Smooth muscle cell of bladder (primary cell): ENCODE measurements at places on chromosomes 6 and 20. TPM values are rescaled to one million over a fixed set of nuclear protein-coding genes. Genes with fewer than 3 reads are reported as not detected.

MYT1 gene
- total RNA-seq = not detected in 2 replicates

SYCP2L gene
- total RNA-seq = 0.09 and 0.14 TPM in 2 replicates

ZNF343 gene
- total RNA-seq = 13.5 and 14.3 TPM in 2 replicates

EYS gene
- total RNA-seq = 0.14 and 0.28 TPM in 2 replicates

PDSS2 gene
- total RNA-seq = 8.2 and 9.1 TPM in 2 replicates

SOBP gene
- 4.2 and 5.3 TPM in 2 replicates for total RNA-seq

SIRPD gene
- not detected in 2 replicates for total RNA-seq

CRISP2 gene
- not detected in 2 replicates for total RNA-seq

COL12A1 gene
- 686 and 786 TPM in 2 replicates for total RNA-seq

IPCEF1 gene
- 0.09 and 0.43 TPM in 2 replicates for total RNA-seq

NOL7 gene
- 43.6 and 48.2 TPM in 2 replicates for total RNA-seq

PPARD gene
- 8.7 and 9.1 TPM in 2 replicates for total RNA-seq

EDN1 gene
- total RNA-seq = 0.43 and 2.0 TPM in 2 replicates

SIGLEC1 gene
- under 0.01 TPM in 1 of 2 replicates, not detected in the other for total RNA-seq

SLC35B3 gene
- total RNA-seq = 21.2 and 22.1 TPM in 2 replicates

VIP gene
- total RNA-seq = not detected in 2 replicates

HLA-DPA1 gene
- total RNA-seq = 2.8 TPM in 1 of 2 replicates, not detected in the other

C6orf58 gene
- under 0.01 and 0.09 TPM in 2 replicates for total RNA-seq

BTN1A1 gene
- total RNA-seq = not detected in 2 replicates

TEAD3 gene
- total RNA-seq = 5.4 and 6.8 TPM in 2 replicates

LHFPL5 gene
- total RNA-seq = not detected in 2 replicates
